ENCODE measurements at places on chromosomes 7 and 10.

DNA sequence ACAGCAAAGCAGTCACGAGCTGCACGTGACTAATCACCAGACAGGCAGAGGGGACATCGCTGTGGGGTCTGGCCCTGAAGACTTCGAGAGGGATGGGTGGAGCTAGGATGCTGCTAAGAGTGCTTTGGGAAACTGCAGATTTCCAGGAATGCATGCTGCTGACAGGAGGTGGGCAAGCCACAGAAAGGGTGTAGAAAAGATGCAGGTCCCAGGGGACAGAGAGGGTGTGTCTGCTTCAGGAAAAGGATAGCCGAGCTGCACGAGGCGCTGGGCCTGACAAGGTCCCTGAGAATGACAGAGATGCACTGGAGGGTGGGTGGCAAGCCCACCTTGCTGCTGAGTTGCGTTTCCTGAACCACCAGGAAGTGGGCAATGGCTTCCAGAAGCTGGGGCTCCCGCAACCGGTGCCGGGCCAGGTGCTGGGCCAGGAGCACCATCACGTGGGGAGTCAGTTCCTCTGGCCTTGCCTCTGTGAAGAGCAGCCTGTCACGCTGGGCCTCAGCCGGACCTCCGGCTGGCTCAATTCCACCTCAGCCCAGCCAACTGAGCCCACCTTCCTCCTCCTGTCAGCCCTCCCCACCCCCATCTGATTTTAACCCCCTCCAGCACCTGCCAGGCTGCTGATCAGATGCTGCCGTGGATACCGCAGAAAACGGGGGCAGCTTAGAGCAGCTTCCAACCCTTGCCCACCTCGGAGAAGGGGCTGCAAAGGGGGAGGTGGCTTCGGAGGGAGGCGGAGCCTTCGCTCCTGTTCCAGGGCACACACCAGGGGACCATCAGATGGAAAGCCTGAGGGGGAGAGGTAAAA is 2.2 kb downstream of the FASTK start:
- no peak for DNase-seq

DNA sequence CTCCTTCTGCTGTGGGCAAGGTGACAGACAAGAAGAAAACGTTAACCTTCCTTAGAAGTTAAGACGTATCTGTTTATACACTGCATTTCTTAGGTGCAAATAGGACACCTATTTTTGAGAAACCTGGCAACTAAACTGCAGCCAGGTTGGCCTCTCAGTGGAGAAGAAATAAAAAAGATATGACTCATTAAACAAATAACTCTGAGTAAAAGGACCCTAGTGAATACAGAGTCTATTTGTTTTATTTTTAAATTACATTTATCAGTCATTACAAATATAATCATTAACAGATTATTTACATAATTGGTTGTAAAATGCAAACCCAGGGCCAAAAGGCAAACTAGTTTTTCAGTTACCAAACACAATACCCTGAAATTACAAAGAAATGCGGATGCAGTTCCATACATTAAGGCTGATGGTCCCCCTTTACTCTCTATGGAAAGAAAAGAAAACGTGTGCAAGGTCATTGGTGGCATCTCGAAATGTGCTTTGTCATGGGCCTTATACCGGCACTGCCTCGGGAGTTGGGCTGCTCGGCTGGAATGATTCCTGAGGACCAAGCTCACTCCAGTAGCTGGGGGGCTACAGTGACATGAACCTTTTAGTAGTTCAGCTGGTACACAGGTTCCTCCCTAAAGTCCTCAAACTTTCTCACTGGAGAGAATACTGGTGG is 38.4 kb downstream of the ADRB1 start:
- DNase-seq = no peak

- DNase-seq = no peak
Measured at GRCh38 chr10:66805612-66806011, 120.2 kb upstream of the LRRTM3 start.

DNA sequence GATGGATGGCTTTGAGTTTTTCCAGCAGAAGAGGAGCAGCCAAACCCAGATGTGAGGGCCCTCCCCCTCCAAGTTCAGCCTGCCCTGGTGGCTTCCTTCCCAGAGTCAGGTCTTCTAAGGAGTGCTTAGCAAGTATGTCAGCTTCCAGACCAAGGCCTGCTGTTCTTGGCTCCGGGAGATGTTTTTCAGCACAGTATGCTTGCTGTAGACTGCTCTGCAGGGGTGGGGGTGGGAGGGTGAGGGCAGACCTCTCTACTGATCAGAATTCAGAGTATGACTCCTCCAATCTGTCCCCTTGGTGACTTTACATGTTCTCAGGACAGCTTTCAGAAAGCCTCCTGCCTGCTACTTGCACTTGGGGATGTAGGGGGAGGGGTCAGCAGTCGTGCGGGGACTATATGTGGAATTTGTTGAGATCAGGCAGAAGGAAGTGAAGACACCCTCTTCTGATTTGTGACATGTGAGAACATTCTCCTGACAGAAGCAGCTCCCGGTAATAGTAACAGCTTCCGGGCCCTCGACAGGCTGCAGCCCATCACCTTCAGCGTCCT is 516.4 kb upstream of the ZMIZ1 start:
- DNase-seq = no peak

DNA sequence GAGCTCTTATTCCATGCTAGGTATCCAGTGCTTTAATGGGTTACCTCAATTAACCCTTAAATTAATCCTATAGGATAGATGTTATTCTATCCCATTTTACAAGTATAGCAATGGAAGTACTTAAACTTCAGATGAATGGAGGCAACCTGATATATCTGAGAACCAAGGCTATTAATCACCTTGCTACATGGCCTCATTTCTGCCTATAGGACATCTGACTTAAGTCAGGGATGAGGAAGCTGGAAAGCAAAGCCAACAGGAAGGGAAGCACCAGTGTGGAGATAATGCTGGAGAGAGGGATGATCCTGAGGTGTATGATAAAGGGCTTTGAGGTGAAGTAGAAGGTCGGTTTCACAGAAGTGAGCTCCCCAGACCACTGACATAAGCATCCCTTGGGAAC is 132.3 kb downstream of the CHN2 start:
- DNase-seq = no peak

DNA sequence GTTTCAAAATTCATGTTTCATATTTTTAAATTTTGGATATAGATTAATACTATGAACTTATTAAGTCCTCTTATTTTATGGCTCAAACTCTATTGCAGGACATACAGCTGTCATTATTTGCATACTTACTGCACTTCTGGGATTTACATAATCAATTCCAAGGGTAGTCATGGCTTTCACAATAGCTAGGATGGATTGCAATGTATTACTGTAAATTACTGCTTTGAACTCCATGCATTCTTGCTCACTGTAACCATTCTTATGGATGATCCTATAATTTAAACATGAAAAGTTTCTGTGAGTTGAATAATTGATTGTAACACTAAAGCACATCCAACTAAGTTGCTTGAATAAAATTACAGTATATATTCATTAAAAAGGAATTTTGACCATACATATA is 23.5 kb downstream of the GNAT3 start:
- DNase-seq = no peak

DNA sequence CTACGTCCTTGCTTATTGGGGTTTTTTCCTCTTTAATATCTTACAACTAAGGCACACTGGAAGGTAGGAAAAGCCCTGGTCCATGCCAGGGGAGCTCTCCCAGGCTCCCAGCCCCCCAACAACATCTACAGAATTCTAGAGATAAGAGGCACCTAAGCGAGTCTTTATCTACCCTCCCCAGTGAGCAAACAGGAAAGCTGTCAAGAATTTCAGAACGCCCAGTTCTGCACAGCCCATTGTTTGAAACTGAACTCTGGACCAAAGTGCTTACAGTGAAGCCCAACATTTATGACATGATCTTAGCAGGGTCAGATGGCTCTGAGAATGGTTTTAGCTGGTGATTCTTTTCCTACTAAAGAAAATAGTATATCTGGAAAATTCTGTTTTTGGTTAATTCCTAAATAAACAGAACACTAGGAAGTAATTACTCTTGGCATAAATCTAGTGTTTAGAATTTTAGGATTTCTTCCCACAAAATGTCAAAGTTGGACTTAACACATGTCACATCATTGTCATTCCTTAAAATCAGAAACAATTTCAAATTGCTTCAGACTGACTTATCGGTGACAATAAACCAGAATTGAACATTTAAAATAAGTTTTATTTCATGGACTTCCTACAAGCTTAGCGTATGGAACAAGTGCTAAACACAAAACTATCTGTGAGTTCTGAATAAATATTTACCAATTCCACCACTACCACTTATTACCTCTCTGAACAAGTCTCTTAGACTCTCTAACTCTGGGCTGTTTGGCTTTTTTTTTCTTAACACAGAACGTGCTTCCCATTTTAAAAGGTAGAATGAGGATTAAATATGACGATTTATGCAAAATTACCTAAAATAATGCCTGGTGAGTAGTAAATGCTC is 31.3 kb upstream of the RNF32 start:
- DNase-seq = no peak

- peak; percentile 78 for DNase-seq
Measured at GRCh38 chr7:130733931-130734814, at the start of gene KLF14. KLF14 (minus strand) TSS chr7:130734207; CDS start chr7:130734033, 174 bp downstream.

DNA sequence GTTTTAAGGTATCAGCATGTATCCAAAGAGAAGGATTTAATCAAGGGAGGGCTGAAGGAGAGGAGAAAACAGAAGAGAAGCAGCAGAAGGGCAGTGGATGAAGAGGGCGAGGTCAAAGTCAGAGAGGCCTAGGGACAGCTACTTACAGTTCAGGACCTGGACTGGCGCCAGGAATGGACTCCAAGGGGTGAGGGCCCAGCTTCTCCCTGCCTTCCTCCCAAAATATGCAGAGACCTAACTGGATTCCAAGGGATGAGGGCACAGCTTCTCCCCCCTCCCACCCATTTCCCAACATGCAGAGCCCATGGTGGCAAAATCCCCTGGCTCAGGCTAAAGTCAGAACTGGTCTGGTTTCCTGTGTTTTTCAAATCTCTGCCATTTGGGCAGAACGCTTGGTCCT is 3.4 kb upstream of the TCF7L2 start:
- no peak for DNase-seq

DNA sequence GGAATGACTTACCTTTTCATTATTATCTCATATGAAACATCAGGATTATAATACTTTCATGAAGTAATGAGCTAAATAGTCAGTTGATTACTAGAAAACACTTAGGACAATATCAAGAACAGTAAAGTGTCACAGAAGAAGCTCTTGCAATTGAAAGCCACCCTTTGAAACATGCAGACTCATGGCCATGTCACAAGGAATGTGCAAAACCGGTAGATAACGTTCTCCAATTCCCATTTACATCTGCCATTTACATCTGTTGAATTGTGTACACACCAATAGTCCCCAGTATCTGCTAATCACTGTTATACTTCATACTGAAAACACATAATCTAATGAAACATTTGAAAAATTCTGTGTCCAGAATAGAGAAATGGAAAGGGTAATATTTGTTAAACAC is 237.5 kb downstream of the CREB5 start:
- DNase-seq = no peak

- no peak for DNase-seq
Measured at GRCh38 chr7:18086165-18087025, 58.7 kb upstream of the PRPS1L1 start.

GRCh38 chr7:21986096-21986495 is 40.4 kb upstream of the CDCA7L start:
- no peak for DNase-seq

GRCh38 chr7:22611758-22612079 is 111.7 kb upstream of the STEAP1B start:
- DNase-seq = no peak

DNA sequence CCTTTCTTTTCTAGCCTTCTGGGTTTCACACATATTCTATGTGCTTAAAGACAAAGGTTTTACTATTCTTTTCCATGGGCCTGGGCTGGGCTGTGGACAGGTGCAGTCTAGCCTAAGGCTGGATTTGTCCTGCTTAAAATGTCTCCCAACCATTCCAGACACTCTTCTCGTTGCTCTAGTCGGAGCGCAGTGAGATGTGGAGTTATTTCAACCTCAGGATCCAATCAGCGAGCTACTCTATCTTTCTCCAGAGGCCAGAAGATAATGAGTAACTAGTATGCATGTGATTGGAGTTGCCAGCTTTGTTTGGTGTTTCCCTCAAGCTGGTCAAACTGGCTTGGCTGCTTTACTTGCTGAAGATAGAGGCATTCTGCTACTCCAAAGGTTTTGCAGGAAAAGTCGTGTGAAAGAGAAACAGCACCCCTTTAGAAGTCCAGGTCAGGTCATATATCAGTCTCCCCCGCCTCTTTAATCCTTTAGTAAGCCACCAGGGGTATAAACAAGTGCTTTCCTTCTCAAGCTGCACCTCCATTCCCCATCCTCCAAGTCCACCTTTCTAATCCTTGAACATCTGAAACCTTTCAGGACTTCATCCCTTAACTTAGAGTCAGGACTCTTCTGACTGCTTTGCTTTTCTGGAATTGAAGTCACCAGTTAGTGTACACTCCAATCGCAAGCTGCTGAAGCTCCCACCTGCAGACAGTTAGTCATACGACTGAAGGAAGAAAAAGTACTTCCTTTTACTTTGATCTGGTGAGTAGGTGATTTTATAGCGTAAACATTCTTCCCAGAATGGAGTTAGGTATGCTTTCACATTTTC is 78.8 kb downstream of the DNMBP start:
- DNase-seq = no peak

- DNase-seq = no peak
Measured at GRCh38 chr10:101452593-101452992, 98.6 kb downstream of the BTRC start.

DNA sequence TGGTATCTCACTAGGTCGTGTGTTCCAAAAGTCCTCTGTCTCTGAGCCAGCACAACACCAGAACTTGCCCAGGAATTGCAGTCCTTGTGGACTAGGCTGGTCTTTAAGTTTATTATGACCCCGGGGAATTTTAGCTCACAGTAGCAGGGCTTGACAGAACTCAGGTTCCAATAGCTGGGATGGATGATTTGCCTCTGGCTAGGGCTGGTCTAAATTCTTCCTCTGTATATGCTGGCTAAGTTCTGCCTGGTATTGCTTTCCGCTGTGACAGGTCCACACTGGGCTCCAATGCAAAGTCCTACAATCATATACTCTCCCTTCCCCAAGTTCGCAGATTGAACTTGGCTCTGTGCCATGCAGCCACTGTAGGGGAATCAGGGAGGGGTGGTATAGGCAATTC is 52.5 kb downstream of the FAS start:
- DNase-seq = no peak

DNA sequence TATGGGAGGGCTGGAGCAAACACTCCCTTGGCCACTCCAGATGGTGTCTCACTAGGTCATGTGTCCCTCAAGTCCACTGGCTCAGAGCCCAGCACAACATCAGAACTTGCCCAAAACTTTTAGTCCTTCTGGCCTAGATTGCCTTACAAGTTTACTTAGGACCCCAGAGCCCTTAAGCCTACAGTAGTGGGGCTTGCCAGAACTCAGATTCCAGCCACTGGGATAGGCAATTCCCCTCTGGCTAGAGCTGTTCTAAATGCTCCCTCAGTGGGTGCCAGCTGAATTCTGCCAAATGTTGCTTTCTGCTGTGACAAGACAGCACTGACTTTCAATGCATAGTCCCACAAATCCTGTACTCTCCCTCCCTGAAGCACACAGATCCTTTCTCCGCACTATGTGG is 331.1 kb downstream of the HTR7 start:
- no peak for DNase-seq

GRCh38 chr10:43027331-43027955 is 49.4 kb upstream of the RET start:
- no peak for DNase-seq

All from activated effector memory CD4-positive, alpha-beta T cell treated with anti-CD3 and anti-CD28 coated beads, Interleukin-2, amount 50 U/mL, for 16 hours (primary cell).